CD4-positive, alpha-beta T cell (primary cell): ENCODE measurements at places on chromosomes 7 and 10. TPM values are rescaled to one million over a fixed set of nuclear protein-coding genes. Genes with fewer than 3 reads are reported as not detected.

The SNCG gene
- total RNA-seq = not detected

The SERPINE1 gene
- total RNA-seq = not detected

The CPEB3 gene
- 1.3 TPM for total RNA-seq

The PPP1R17 gene
- not detected for total RNA-seq

The NEUROD6 gene
- not detected for total RNA-seq

The PDE6C gene
- total RNA-seq = not detected

The ZNF12 gene
- total RNA-seq = 22.1 TPM

The OR2A7 gene
- total RNA-seq = 5.6 TPM

The GALNT11 gene
- 22.2 TPM for total RNA-seq

The TAS2R41 gene
- 0.73 TPM for total RNA-seq

The FKBP6 gene
- not detected for total RNA-seq

The CYP3A4 gene
- total RNA-seq = not detected

The TEX36 gene
- not detected for total RNA-seq

The SPDYE5 gene
- total RNA-seq = not detected

The ZPBP gene
- total RNA-seq = not detected

The KCNH2 gene
- 1.9 TPM for total RNA-seq

The COX19 gene
- 51.8 TPM for total RNA-seq
